ENCODE measurements at places on chromosomes 11 and 22.

- DNase-seq, result no peak
Measured at GRCh38 chr11:130561441-130561881, 113.0 kb downstream of the ADAMTS15 start.

- DNase-seq, result no peak
Measured at GRCh38 chr11:73400293-73400692, 24.1 kb downstream of the RELT start.

- no peak for DNase-seq
Measured at GRCh38 chr11:64531906-64532312, 59.1 kb upstream of the SLC22A12 start.

GRCh38 chr11:128745311-128746136, 51.7 kb downstream of the FLI1 start:
- DNase-seq, result no peak

DNA sequence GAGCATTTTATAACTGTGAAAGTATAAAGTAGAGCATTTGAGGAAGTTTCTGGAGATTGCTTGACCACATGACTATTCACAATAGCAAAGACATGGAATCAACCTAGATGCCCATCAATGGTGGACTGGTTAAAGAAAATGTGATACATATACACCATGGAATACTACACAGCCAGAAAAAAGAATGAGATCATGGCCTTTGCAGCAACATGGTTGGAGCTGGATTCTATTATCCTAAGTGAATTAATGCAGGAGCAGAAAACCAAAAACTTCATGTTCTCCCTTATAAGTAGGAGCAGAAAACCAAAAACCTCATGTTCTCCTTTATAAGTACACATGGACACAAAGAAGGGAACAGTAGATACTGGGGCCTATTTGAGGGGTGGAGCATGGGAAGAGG, 30.3 kb downstream of the UVRAG start:
- DNase-seq, result no peak

DNA sequence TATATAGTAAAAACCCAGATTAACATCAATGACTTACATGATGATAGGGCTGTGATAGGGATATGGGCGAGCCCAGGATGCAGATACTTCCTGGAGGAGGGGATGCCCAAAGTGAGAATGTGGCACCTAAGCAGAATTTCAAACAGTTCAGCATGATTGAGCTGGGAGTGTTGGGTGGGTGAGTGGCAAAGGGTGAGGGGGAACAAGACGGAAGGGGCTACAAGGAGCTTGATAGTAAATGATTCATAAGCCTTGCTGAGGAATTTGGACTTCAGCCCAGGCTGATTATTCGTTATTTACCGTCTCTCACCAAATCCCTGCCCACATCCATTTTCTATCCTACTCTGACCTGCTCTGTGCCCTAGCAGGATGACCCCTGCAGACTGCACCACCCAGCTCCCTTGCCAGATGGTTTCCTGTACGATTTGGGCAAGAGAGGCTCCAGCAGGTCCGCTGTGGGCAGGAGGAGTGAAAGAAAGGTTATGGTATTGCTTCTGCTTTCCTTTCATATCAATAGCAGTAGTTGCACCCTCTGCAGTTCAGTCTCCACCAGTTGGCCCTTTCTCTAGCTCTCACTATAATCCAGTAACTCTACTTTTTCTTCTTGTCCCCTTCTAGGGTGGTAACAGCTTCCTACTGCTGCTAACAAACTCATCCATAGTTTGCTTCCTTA, 30.3 kb upstream of the SIK2 start:
- DNase-seq, result no peak

DNA sequence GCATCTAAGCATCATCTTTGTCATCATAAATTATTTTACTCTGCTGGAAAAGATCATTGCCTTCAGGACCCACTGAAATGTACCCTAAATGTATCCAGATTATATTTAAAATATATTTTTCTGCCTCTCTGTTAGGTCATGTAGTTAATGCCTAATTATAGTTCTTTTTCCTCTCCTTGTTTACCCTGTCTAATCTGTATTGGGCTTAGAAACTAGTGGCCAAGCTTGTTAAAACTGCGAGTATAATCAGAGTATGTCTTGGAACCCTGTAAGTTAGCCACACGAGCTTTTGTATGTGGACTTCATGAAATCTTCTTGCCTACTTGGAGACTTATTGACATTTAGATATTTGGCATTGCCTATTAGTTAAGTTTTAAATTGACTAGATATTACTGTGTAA, 55.6 kb downstream of the ARFGAP2 start:
- no peak for DNase-seq

DNA sequence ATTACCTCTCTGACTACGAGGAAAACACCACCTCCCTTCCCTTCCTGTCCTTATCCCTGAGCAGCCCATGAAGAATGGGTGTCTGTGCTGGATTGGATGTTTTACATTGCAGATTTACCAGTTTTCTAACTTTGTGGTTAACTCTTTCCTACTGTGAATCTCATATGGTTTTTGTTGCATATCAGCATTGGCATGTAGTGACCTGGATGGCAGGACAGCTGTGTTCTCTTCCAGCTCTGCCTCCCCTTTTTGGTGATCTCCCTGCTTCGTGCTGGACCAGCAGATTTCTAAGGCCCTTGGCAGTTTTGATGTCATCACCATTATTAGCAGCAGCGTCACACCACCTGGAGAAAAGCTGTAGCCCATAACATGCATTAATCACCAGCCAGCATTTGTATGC, 26.7 kb downstream of the OR6Q1 start:
- no peak for DNase-seq

GRCh38 chr22:26977741-26978376, 320.5 kb downstream of the MIAT start:
- DNase-seq, result no peak

- no peak for DNase-seq
Measured at GRCh38 chr11:1422481-1422880, 32.7 kb downstream of the BRSK2 start.

- DNase-seq, result no peak
Measured at GRCh38 chr22:28791841-28792490, 8.4 kb downstream of the XBP1 start.

DNA sequence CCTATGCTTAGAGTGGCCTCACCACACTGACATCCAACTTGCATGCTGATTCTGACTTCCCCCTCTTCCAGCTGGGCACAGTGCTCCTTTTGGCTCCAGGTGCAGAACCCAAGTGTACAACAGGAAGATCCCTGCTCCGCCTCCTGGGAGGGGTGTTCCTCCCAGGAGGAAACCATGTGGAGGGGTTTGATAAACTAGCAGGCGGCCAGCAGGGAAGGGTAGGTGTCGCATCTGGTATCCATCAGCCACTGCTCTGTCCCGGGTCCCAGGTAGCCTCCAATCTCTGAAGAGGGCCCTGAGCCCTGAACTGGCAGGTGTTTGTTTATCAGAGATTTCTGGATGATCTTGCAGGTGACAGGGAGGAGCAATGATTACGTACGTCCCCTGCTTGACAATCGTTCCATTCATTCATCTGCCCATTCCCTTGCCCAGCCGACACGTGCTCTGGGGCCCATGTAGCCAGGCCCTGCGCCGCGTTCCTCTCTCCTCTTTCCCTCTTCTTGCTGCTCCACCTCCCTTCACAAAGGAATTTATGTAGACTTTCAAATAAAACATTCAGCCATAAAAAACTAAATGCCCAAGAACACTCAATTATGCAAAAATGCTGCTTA, 41.2 kb upstream of the MICAL2 start:
- DNase-seq, result no peak

GRCh38 chr11:111665777-111666176, 63.5 kb downstream of the SIK2 start:
- no peak for DNase-seq

DNA sequence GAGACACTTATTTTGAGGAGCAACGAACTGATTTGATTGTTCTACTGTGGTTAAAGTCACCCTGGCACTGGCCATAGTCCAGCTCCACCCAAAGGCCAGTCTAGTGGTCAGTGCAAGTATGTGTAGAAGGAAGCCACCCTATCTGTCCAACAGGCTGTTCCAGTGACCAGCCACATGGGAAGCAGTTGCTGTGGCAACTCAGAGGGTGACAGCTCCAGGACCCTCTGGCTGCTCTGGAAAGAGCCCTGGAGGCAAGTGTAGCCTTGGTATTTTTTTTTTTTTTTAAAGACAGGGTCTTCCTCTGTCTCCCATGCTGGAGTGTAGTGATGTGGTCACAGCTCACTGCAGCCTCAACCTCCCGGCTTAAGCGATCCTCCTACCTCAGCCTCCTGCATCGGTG, 27.8 kb downstream of the LMO1 start:
- no peak for DNase-seq

DNA sequence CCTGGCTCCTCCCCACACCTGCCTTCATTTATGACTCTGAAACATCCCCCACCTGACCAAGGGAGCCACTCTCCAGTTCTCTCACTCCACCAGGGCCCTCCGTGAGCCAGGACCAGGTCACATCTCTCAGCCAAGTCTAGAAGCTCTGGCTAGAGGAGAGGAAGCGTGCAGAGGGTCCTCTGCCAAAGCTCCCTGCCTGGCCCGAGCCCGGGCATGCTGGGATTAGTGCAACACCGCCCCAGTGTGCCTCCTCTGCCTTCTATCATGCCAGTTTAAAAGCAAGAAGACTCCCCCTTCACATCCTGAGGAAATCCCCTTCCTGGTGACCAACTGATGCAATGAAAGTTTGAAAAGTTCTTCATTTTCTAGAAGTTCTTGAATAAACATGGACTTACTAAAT, 23.5 kb downstream of the TP53AIP1 start:
- no peak for DNase-seq

DNA sequence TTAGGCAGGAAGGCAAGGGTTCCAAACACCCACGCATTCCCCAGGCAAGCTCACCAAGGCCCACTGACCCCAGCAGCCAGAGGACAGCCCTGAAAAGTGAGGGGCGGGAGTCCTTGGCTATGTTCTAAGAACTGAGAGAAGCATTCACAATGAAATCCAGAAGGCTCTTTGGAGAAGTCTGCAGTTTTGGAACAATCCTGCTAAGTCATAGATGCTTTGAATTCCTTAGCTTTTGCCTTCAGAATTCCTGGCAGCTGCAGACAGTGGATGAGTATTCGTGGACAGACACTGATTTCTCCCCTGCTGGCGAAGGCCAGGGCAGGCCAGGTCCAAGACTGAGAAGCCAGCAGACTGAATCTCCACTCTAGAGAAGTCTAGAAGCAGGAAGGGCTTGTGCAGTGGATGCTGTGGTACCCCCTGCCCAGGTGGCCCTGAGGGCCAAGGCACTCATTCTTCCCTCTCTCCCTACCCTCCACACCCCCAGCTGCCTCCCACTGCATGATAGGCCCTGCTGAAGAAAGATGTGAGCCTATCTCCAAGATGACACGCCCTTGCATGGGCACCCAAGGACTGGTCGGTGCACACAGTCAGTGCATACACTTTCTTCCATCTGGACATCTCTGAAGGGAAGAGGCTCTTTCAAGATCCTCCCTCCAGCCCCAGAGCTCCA, 133.2 kb upstream of the TEAD1 start:
- no peak for DNase-seq

DNA sequence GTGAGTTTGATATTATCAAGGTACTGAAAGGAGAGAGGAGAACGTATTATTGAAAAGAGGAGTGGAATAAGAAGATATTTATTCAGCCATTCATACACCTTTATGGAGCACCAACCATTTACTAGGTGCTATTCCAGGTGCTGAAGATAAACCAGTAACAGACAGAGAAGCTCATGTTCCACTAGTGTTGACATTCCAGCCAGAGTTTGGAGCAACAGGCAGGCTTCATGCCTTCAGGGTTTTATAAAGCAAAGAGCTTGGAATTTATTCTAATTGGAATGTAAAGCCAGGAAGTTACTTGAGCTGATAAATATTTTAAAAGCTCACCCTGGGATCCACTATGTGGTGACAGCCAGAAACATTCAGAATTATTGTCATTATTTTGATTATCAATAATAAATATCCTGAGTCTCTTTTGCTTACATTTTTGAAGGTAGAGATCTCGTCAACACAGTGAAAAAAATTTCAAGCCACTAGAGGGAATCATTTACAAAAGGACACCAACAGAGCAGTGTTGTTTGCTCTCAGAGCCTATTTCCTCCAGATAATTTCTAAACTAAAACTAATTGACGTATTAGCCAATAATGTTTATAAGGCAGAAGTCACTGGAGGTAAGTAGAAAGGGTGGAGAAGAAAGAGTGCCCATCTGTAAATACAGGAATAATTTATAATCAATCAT, 172.0 kb downstream of the KCNA4 start:
- DNase-seq, result no peak

- no peak for DNase-seq
Measured at GRCh38 chr11:20731676-20732215, 62.4 kb downstream of the NELL1 start.

DNA sequence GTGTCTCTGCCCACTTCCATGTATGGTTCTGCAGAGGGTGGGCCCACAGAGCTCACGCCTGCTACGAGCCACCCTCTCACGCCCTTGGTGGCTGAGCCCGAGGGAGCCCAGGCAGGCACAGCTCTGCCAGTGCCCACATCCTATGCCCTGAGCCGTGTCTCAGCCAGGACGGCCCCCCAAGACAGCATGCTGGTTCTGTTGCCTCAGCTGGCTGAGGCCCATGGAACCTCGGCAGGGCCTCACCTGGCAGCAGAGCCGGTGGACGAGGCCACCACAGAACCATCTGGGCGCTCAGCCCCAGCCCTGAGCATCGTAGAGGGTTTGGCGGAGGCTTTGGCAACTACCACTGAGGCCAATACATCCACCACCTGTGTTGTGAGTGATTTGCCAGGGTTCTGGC, 64.0 kb downstream of the OTOG start:
- DNase-seq, result no peak

DNA sequence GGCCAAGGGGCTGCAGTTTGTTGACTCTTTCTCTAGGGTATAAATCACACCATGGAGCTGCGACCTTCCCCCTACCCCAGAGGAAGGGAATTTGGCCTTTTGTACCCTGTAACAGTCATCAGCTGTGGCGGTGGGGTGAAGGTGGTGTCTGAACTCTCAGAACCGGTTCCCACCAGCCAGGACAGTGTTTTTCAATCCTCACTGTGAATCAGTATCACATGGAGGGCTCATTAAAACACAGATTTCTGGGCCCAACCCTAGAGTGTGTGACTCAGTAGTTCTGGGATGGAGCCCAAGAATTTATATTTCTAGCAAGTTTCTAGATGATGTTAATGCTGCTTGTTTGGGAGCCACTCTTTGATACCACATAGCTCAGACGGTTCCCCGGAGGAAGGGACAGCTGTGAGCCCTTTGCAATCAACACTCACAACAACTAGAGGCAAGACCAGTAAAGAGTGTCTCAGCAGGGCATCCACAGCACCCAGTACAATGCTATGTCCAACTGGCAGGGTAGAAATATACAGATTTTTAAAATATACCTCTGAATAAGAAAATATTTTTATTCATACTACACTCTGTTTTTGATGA, 43.9 kb upstream of the FAT3 start:
- no peak for DNase-seq

Data from NCI-H187 (cell line).